Kasumi-1 (cell line): ENCODE measurements at places on chromosomes 1 and 21.

GRCh38 chr21:32990666-32991065, 35.1 kb upstream of the OLIG2 start:
- DNase-seq: no peak

GRCh38 chr1:11664336-11665065, 501 bp downstream of the FBXO6 start:
- peak; percentile 53 for DNase-seq

GRCh38 chr1:151047925-151048644, 534 bp downstream of the C1orf56 start:
- DNase-seq: peak; percentile 79

- no peak for DNase-seq
Observed at GRCh38 chr21:35963920-35964451, 96.3 kb downstream of the SETD4 start.

DNA sequence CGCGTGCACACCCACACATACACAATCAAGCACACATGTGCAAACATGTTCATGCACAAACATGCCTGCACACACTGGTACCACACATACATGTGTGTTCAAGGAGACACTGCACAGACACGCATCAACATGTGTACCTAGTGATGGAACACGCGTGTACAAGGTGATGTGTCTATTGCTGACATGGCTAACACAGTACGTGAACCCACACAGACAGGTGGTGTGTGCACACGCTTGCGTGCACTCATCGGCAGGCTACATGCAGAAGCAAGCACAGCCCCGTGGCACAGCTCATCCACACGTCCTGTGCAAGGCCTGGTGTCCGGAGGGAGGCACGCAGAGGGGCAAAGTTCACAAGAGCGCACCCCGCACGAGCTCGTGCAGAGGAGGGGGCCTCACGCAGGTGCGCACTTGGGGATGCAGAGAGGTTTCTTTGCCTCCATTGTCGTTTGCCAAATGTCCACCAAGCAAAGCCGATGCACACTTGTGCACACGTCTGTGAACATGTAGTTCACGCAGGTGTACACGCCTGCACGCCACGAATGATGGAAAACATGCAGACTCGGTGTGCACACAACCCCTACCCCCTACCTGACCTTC, 969 bp downstream of the ACAP3 start:
- DNase-seq: no peak

DNA sequence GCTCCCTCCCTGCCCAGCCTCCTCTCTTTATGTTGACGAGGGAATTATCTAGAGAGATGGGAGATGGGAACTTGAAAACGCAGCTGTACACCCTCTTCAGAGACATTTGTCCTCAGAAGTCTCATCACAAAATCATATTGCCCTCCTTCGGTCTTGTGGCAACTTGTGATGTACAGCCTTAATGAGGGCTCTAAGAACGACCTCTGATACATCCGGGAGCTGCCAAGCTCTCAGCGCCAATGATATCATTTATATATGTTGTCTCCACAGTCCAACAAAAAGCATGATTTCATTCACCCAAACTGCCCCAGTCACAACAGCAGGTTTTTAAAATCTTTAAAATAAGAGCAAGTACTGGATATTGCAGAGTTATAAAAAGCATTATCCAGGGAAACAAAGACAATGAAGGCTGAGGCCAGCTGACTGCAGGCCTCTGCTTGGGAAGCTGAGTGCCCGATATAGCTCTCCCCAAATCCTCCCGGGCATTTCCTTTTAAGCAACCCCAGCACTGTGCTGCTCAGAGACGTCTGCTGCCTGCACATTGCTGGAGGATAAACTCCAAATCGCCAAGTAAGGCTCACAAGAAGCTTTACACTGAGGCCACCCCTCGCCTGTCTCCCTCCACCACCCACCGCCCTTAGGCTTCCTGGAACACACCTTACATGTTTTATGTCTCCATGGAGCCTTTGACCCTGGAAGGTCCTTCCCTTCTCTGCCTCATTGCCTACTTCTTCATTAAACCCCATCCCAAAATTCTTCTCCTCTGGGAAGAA, 236.1 kb downstream of the C1orf94 start:
- DNase-seq: no peak

DNA sequence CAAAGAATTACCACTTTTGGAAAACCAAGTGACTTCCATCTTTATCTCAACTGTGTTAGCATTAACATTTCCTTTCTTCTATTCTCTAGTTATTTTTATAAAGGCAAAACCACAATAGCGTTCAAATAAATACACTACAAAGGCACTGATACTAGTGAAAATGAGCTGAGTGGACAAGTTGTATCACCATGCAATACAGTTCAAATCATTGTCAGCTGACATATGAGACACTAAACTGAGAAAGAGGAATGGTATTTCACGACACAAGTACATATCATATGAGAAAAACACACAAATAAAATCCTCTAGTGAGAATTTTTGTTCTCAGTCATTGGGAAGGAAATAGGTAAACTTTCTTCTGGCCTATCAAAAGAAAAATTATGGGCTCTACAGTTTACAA, 26.2 kb downstream of the ENAH start:
- no peak for DNase-seq

- DNase-seq: no peak
Observed at GRCh38 chr1:244654108-244655038, 1.4 kb downstream of the DESI2 start.

- no peak for DNase-seq
Observed at GRCh38 chr1:10950316-10951172, 61.9 kb upstream of the TARDBP start.

DNA sequence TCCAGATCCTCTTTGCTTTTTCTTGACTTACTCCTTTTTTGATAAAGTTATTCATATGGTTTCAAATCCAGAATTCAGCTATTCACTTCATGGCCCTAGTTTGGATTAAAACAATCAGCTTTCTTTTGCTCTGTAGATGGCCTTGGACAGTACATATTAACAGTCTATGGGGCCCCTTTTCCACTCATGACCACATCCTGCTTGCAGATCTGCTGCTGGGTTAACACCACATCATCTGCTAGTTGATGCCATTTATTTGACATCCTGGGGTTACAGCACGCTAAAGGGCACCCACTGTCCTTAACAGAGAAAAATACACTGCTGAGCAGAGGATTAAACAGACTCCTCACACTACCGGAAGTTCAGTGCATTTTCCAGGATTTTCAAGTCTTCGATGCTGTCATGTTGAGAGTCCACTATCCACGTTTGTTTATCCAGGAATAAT, 941 bp upstream of the IFI16 start:
- peak; percentile 76 for DNase-seq

DNA sequence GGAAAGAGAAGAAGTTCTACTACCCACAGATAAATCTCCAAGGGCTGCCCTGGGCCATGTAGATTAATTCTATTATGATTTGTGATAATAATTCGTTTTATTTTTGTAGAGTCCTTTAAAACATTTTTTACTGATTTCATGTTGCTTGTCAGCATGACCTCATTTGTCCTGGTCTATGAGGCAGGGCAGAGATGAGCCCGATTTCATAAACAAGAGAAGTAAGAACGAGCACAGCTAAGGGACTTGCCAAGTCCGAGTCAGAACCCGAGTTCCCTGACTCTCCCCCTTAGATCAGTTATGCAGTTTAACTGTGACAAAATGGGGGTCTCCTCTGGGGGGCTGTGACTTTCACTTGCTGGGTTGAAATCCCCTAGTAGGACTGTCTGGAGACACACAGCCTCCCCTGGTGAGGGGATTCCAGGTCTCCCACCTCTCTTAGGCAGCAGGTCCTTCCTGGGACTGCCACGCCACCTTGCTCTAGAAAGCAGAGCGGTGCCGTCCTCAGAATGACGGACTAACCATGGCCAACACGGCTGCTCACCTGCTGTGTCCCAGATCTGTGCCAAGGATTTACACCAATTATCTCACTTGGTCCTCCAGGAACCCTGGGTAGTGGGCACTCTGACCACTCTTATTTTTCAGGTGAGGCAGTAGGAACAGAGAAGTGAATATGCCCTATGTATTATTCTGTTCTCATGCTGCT, 31.0 kb upstream of the SOX13 start:
- no peak for DNase-seq

GRCh38 chr1:41657679-41658295, 173.3 kb upstream of the EDN2 start:
- peak; percentile 38 for DNase-seq
